ENCODE measurements at places on chromosomes 13 and 19.

GRCh38 chr19:12564016-12564664, 12.9 kb upstream of the ZNF564 start:
- peak; percentile 83 for DNase-seq

- no peak for DNase-seq
Measured at GRCh38 chr13:111342721-111343120, 22.3 kb downstream of the TEX29 start.

GRCh38 chr19:35868172-35868822, at the start of gene APLP1:
Gene APLP1, plus strand, starts transcription at chr19:35868574. Its CDS starts 63 bp downstream, at chr19:35868637.
- no peak for DNase-seq

- DNase-seq = no peak
Measured at GRCh38 chr13:41596190-41596589, 138.8 kb downstream of the RGCC start.

GRCh38 chr13:110890279-110891165, 24.3 kb downstream of the ANKRD10 start:
- DNase-seq = no peak

GRCh38 chr13:85521657-85522056, 277.6 kb downstream of the SLITRK6 start:
- DNase-seq = no peak

DNA sequence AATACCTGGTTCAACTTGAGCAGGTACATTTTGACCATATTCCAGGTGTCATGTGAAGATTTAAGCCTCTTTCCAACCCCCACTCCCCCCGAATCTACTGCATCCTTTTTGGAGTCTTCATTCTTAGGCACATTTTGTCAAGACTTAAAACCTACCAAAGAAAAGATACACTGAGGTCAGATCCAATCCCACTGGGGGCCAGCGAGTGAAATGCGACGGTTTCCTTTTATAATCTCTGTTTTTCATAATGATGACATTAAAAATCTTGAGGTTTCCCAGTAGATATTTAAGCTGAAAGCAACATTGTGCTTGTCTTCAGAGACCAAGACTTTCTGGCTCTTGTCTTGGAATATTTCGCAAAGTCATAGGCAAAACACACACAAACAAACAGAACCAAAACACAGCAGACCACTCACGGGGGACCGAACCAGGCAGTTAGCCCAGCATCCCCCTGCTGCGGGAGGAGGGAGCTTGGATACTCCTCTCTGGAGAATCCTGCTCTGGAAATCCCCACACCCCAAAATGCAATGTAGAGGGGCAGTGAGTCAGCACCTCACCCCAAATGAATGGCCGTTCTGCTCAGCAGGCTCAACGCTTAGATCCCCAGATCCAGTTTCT, 506 bp upstream of the GAS6 start:
- no peak for DNase-seq

GRCh38 chr19:45368127-45368526, 2.2 kb downstream of the ERCC2 start:
- DNase-seq = no peak

DNA sequence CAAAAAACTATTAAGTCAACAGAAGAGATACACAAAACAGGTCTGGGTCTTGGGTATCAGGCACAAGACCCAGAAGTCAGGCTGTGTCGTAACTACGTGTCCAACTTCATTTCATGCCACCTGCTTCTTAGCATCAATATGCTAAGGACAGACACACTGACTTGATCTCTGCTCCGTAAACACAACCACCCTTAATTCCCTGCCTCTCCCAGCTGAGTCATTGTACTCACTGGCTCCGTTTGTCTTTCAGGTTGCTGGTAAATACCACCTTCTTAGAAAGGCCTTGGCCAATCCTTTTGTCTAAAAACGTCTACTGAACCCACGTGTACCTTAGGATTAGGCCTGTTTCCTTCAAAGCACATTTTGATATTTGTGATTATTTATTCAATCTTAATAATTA, 726.2 kb downstream of the PCDH9 start:
- no peak for DNase-seq

DNA sequence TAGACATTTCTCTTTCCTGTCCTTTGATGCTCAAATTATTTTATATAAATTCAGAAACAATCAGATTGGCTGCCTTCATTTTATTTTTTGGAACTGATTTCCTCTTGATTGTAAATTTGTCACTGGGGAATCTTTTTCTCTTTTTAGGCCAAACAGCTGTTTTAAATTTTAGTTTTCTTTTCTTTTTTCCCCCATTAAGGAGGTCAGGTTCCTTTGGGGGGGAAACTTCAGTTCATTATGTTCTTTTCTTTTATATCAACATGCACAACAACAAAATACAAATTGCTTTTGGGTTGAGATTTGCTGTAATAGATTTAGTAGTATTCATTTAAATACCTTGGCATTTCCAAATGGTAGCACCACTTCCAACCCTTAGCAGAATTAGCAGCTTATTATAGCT, 264.8 kb upstream of the SPRY2 start:
- DNase-seq = no peak

DNA sequence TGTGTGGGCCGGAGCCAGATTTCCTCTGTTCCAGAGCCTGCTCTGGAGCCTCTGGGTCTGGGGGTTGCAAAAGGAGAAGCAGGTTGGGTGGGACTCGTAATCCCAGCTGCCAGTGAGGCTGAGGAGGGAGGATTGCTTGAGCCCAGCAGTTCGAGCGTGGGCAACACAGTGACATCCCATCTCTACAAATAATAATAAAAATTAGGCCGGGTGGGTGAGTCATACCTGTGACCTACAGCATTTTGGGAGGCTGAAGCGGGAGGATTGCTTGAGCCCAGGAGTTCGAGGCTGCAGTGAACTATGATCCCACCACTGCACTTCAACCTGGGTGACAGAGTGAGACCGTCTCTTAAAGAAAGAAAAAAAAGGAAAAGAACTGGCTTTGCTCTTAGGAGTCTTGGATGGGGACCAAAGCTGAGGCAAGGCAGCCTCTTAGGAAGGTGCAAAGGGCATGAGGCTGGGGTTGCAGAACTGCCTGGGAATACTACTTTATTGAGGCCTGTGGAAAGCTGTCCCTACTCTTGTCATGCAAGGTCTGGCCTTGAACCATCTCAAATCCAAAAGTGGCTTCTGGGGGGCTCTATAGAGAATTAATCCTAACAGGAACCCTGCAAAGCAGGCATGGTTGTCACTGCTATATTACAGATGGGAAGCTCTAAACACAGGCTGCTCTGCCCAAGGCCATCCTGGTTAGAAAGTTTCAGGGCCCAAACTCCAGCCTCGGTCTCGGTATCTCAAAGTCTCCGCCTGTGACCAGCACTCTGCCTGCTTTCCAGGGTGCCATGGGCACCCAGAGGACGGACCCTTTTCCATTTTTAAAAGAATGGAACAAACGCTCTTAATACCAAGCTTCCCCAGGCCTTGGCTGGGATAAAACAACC, 880 bp upstream of the C19orf12 start:
- no peak for DNase-seq

GRCh38 chr13:113393226-113393562, 29.3 kb upstream of the GRTP1 start:
- DNase-seq = no peak

GRCh38 chr13:45928843-45929242, 77.3 kb upstream of the SIAH3 start:
- DNase-seq = no peak

DNA sequence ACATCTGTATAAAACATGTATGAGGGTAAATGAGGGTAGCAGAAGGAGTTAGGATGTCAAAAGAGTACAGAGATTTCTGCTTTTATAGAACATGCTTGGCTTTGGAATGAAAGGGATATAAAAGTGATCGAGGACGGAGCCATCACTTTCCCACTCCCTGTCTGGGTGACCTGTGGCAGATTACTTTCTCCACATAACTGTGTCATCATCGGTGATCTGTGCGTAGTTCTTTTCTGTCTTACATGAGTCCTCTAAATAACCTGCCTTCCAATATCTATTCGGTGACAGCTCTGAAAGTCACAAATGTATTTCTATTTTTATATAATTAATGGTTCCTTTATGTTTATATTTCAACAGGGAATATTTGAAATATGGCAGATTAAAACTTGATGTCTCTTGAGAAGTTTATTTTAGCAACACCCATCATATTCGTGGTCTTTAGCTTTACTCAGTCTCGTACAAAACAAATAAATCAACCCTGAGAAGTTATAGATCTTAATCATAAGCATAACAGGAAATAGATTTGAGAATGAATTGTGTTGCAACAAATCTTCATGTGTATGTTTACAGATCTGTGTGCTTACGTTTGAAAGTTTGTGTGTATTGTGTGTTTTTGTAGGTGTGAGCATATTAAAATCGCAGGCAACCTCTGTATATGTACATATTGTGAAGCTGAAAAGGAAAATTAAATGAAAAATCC, 1094.3 kb downstream of the EFNB2 start:
- no peak for DNase-seq

DNA sequence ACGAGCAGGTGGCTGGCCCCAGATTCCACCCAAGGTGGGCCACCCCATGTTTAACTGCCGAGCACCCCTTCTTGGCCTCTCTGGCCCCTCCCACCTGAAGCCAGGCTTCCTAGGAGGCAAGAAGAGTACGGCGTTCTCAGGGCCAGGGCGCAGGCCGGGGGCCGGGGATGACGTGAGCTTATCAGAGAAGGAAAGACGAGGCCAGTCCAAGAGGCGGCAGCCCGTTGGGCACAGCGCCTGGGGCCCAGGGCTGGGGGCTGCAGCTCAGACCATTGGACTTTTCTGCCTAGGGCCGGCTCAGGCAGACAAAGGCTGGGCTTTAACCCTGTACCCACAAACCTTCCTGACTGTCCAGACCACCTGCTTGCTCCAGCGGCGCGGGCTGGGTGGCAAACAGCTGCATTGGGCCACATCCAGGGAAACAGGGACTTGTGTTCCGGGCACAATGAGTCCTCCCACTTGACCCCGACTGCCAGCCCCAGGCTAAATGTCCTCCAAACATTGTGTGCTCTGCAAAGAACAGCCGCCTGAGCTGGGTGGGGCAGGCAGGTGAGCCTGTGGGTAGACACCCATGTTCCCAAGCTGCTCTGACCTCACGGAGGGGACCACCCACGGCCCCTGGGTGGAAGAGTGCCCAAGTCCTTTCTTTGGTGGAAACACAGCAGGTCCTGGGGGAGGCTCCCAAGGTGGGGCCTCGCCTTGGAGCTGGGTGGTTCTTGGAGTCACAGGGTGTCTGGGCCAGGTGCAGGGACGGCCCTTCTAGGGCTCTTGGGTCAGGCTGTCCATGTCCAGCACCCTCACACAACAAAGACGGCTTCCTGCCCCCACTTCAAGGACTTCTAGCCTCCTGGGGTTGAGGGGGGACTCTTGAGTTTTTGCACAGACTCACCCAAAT, 21.9 kb downstream of the COMP start:
- no peak for DNase-seq

DNA sequence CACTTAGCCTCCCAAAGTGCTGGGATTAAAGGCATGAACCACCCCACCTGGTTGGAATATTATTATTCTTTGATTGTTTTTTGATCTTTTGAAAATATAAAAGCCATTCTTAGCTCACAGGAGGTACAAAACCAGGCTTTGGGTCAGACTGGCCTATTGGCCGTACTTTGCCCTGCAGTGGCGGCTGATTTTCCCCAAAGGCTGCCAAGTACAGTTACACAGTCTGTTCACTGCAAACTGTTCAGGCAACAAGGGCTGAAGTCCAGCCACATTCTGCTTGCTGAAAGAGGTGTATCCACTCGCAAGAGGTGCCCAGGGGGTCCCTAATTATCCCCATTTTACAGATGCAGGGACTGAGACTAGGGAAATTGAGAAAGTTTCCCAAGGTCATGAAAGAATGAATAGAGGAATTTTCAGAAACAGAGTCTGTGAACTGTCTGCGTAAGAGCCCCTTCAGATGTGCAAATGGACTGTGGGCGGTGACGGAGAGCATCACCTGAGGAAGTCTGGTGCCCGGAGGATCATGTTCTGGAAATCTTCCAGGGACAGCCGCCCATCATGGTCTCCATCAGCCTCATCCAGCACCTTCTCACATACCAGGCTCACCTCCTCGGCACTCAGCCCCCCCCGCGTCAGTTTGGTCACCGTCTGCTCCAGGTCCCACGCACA, 9.0 kb downstream of the CIB3 start:
- DNase-seq = no peak

GRCh38 chr19:36775768-36776167, 3.2 kb upstream of the ZNF850 start:
- no peak for DNase-seq

DNA sequence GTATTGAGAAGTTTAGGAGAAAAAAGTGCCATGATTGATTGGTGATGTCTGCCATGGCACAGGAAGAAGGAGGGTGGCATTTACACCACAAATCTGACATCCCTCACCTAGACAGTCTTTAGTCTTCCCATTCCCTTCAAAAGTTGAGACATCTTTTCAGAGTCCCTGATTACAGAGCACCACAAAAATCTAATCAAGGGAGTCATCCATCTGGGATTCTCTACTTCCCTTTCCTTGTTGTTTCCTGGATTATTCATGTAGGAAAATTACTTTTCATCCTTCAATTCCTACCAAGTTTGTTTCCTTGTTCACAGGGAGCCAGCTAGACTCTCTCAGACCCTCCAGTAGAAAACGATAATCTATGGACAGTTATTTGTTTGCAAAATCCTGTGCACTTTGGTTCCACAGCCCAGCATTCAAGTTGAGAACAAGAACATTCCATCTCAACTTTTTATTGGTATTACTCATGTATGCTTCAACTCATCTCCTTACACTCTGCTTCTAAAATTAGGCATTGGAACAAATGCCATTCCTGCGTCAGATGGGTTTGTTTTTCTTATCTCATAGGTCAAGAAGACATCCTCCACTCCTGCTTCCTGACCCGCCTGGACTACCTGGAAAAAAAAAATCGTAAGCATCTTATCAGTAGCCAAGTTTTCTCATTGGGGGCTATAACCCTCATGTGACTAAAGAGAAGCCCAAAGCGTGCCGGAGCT, 259.9 kb downstream of the FOXO1 start:
- peak; percentile 58 for DNase-seq

DNA sequence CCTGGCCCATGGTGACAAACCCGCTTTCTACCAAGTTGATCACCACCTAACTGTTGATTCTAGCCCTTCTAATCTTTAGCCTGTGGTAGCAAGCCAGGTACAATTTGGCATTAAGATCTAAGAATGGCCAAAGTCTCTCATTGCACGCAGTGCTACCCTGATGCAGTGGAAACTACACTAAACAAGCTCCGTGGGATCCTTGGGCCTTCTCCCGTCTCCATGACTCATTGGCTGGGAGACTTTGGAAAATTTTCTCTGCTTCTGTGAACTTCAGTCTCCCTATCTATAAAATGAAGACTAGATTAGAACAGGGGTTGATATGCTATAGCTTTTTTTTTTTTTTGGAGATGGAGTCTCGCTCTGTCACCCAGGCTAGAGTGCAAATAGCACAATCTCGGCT, 223.0 kb downstream of the TSHZ3 start:
- no peak for DNase-seq
